ENCODE measurements at places on chromosomes 2 and 18. TPM values are rescaled to one million over a fixed set of nuclear protein-coding genes. Genes with fewer than 3 reads are reported as not detected.

GRCh38 chr18:77635451-77635850 lies 385.8 kb downstream of the GALR1 start:
- DNase-seq: peak; percentile 86

- DNase-seq: no peak
Observed at GRCh38 chr2:10215393-10215935, 87.2 kb upstream of the HPCAL1 start.

Gene RNF144A
- polyA plus RNA-seq: 20.7 TPM

DNA sequence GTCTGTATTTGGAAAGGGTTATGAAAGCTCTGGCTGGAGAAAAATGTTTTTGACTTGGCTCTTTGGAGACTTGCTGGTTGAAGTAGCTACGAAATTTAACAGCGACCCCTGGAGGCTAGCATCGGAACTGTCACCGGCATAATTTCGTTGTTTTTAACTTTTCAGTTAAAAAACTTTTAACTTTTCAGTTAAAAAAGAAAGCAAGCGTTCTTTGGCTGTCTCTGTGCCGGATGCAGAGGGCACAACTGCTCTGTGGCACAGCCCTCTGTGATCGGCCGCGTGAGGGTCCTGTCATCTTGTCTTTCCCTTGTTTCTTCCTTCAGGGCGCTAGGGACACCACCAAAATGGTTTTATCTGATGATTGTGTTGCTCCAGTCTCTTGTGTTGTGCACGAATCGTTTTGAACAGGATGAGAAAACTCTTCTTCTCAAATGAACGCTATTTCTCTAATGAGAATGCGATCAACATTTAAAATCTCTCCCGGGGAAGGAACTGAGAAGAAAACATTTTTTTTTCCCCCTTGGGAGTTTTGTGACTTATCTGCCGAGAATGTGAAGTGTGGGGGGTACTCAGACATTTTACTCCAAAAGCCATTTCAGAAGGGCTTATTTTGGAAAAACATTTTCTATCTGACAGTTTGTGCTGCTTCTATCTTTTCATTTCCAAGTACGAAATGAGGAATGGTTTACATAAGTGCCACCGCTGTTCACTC lies 57.1 kb downstream of the ADCYAP1 start:
- DNase-seq: no peak

DNA sequence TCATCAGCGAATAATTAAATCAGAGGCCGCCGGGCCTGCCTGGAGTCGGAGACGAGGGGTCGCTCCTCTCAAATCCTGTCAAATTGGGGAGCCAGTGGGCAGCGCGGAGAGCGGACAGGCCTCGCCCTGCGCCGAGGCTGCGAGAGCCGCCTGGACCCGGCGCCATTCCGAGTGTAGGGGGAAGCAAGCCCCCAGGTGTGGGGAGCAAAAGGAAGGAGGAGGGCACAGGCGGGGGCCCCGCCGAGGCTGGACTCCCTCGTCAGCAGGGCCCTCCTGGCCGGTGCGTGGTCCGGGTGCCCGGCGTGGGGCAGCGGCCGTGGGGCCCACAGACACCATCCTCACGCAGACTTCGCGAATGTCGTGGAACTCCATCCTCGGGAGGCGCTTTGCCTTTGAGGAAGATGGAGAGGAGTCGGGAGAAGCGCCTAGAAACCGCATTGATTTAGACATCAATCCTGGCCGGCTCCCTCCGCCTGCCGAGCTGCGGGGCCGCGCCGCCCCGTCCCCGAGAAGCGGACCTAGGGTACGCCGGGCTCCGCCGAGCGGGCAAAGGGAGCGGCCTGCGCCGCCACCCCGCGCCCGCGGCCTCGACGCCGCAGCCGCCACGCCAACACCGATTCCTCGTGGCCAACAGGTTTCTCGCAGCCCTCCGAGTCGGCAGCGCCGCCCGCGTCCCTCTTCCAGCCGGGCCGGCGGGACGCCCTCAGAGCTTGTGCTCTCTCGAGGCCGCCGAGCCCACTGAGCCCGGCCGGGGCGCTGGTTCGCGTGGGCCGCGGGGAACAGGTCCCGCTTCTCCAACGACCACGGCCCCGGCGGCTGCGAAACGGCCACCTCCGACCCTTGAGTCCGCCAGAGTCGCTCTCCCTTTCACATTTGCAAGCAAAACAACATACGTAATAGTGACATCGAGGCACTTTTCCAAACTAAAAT lies 6.7 kb upstream of the ONECUT2 start:
- no peak for DNase-seq

Gene DTNA
- polyA plus RNA-seq: 90.1 TPM

DNA sequence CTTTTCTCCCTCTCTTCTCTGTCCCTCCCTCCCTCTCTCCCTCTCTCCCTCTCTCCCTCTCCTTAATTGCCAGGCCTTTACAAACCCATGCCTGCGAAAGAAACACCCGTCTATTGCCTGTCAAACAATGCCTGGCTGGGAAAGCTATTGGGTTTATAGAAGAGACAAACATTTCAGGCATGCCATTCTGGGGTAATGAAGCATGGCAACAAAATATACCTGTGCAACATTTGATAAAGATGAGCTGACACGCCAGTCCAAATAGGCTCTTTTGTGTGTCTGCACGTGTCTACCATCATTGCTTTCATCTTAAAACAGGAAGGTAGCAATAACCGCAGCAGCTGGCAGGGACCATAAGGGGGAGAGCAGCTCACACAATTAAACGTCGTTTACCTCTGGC lies 282.1 kb downstream of the ZNF516 start:
- DNase-seq: no peak

- no peak for DNase-seq
Observed at GRCh38 chr2:114598329-114598728, 155.9 kb downstream of the DPP10 start.

Gene FBXO15
- polyA plus RNA-seq: 1.9 TPM

Gene BOLL
- 1.6 TPM for polyA plus RNA-seq

All from forelimb muscle (tissue), 1 donor.